ENCODE measurements at places on chromosomes 4 and X.

DNA sequence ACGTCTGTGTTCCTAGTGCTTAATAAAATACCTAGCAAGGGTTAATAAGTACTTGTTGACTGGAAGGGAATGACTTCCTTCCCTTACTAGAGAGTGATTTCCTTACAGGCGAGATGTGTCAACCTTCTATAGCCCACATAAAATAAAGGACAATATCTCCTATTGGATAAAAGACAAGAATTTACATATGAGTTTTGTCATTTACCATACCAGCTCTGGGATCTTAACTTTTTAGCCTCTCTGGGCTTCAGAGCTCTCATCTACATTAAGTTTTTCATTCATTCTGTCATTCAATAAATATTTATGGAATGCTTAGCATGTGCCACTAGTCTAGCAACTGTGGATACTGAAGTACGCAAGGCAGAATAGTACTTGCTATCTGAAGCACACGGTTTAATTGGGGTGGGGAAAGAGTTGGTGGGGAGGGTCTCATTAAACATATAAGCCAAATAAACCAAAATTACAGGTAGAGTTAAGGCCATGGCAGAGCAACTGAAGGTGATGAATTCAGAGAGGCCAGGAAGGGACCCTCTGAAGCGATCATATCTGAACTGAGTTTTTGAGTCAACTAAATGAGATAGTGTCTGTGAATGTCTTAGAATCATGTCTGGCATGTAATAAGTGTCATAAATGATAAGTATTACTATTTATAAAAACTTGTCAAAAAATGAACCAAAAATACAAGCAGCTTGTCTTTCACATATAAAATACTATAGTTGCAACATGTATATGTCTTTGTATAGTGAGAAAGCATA, 91.6 kb upstream of the BMP2K start:
- DNase-seq: no peak

GRCh38 chr4:7747062-7747385, 192.6 kb downstream of the AFAP1 start:
- DNase-seq: no peak

- DNase-seq: no peak
Observed at GRCh38 chrX:47687263-47687662, 28.3 kb upstream of the UXT start.

DNA sequence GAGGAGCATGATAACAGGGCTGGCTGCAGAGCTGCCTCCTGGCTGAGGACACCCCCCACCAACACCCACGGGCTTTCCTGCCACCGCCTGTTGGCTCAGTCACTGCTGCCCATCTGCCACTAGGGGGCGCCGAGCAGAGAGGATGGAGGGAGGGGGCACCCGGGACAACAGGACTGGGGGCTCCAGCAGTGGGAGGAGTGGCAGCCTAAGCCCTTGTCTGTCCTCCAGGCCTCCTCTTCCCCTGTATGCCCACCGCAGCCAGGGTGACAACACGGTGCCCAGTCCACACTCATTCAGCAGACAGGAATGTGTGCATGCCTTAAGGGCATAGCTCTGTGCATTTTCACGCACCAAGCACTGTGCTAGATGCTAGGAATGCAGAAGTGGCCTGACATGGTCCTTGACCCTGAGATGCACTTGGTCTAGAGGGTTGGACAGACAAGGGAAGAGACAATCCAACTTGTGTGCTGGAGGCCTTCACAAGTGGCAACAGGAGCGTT, 149.9 kb downstream of the AMMECR1 start:
- DNase-seq: peak; percentile 73

DNA sequence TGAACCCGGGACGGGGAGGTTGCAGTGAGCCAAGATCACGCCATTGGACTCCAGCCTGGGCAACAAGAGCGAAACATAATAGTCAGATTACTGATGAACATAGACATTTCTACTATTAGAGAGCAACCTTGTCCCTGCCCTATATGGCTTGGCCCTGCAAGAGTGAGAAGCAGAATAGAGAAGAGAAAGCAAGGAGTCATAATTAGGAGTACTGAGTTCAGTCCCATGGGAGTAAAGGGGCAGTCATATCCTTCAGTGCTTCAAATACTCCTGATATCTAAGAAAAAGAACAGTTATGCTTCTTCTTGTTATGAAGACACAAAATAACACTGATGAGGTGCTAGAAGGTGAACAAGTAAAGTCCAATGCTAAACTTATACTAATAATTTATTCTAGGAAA, 33.8 kb downstream of the CLDN2 start:
- DNase-seq: no peak

DNA sequence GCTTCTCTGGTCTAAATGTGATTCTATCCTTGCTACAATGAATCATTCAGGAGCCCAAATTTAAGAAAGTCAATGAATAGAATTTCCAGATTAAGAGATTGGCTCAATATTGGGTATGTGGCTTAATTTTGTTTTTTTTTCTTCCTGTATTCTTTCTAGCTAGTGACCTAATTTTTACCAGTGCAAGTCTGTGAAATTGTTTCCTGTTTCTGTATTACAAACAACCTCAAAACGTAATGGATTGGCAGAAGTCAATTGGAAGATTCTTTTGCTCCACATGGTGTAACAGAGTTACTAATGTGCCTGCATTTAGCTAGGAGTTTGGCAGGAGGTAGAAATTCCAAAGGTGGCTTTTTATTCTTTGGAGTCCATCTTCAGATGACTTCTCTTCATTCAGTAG, 17.6 kb downstream of the DYNLT3 start:
- no peak for DNase-seq

GRCh38 chr4:99746443-99746842, 70.2 kb upstream of the DAPP1 start:
- DNase-seq: no peak

DNA sequence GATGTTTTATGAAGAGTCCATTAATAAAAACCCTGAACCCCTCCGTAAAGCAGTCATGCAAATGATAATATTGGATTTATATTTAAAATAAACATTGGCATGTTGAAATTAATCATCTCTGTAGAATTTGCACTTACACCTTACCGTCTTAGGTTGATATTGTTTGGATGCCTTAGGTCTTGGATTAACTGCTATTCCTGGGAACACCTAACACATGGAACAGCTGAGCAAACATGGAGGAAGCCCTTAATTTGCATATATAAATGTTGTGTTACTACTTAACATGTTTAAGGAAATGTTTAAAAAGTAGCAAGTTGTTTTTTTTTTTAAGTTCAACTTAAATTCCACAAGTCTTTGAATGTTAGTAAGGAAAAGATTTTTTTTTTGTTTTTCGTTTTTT, 62.5 kb downstream of the NSD2 start:
- DNase-seq: no peak

DNA sequence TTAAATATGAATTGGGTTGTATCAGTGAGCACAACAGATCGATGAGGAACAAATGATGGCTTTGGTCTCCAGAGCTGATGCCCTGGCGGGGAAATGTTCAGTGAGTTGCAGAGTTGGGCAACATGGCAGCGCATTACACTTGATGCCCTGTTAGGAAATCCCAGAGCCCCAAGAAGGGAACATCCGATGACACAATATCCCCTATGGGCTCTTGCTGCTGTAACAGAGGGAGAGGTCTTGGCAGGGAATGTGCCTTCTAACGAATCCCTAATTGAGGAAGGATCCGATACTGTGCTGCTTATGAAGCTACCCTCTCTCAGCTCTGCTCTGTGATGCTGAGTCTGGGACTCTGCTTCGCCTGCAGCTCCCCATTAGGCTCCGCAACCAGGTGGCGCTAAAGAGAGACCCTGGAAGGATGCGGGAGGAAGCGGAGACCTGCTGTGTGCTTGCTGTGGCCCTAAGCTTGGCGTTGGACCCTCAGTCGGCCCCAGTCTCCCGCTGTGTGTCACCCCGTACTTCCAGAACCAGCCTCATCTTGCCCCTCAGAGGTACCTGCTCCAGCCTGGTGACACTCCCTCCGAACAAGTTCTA, 38.9 kb downstream of the PDHA1 start:
- DNase-seq: peak; percentile 5

DNA sequence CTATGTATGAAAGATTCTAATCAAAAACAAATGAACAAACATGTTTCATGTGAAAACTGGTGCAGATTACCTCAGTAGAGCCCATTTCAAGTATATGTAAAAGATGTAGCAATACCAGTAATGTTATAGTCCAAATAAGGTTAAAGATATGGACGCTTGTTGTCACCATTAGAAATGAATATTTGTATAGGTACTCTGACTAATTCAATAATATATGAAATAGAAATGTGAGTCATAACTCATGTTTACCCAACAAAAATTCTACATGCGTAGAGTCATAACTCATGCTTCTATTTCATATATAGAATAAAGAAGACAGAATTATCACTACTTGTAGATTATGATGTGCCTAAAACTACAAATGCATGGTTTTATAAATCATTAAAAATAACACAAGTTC, 739.1 kb upstream of the DIAPH2 start:
- DNase-seq: no peak

- DNase-seq: no peak
Observed at GRCh38 chr4:19736968-19737756, 514.5 kb upstream of the SLIT2 start.

- no peak for DNase-seq
Observed at GRCh38 chrX:20060961-20061748, 55.6 kb downstream of the MAP7D2 start.

DNA sequence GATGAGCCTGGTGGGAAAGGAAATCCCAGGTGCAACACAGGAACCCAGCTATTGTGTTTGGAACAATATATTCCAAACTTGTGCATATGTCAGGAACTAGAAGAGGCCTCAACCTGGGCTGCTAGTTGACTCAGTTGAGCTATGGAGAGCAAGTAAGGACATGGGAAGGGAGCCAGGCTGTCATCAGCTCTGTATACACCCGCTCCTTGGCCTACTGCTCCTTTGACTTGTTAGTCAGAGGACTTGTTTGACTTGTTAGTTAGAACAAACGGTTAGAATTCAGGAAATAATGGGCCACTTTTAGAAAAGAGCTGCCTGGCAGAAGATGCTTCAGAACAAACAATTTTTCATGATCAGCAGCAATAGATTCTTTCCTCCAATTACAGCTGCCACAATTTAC, 76.4 kb downstream of the CBLL2 start:
- no peak for DNase-seq

GRCh38 chrX:106932492-106932923, 12.3 kb downstream of the CLDN2 start:
- no peak for DNase-seq

DNA sequence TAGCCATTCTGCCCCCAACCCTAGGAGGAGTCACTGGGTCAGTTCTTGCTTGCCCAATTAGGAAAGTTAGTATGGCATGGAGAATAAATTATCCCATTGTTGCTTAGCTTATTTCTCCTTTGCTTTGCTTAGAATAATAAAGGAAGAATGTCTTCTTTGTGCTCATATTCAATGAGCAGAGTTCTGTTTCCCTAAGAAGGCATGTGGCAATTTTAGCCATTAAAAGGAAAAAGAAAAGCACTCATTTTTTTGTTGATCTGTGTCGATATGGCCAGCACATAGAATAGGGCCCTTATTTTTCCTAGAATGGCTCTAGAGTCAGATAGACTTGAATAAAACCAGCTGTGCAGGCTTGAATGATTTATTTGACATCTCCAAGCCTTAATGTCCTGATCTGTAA, 166.4 kb upstream of the PPARGC1A start:
- DNase-seq: no peak

- no peak for DNase-seq
Observed at GRCh38 chr4:158068068-158068467, 104.8 kb downstream of the GASK1B start.

- no peak for DNase-seq
Observed at GRCh38 chrX:139892512-139892911, 40.3 kb downstream of the ATP11C start.

DNA sequence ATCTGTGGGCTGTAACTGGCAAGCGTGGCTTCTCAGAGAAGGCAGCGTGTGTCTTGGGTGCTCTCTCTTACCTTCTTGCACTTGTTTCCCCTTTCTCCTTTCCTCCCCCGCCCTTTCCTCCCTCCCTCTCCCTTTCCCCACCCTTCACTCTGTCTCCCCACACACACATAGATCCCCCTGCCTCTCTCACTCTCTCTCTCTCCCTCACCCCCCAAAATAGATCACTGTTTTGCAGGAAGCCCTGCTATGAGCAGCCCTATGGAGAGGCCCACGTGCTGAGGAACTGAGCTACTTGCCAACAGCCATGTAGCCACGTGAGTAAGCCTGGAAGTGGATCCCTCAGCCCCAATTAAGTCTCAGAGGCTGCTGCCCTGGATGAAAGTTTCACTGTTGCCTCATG, 4.3 kb upstream of the PNMA6E start:
- no peak for DNase-seq

- DNase-seq: no peak
Observed at GRCh38 chr4:104870495-104871233, 276.0 kb upstream of the TET2 start.

DNA sequence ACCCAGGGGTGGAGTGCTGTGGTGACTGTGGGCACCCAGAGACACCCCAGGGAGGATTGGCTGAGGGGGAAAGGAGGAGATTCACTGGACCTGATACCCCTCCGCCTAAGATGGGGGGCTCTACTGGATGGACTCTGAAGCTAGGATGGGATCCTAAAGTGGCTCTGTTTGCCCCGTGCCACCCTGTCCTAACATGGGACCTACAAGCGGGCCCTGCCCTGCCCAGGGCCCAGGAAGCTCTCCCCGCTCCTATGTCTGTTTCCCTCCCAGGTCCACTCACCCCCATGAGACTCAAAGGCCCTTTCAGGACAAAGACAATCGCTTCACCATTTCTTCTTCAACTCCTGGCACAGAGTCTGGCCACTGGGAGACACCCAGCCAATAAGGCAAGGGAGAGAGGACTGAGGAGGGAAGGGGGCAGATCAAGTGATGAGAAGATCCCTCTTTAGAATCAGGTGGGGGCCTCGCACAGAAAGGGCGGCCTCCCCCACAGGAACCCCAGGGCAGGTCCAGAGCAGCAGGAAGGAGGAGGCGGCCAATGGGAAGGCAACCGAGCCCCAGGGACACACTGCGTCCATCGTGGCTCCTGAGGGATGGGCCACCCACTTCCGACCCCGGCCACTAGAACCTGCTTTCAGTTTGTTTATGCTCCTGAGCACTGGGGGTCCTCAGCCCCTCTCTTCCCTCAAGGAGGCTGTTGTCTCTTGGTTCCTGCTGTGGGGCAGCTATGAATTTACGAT, 155.4 kb downstream of the AFAP1 start:
- DNase-seq: no peak

GRCh38 chrX:10722851-10723250, 102.5 kb upstream of the MID1 start:
- DNase-seq: peak; percentile 28

- DNase-seq: no peak
Observed at GRCh38 chr4:7023486-7023885, 19.7 kb upstream of the TADA2B start.

DNA sequence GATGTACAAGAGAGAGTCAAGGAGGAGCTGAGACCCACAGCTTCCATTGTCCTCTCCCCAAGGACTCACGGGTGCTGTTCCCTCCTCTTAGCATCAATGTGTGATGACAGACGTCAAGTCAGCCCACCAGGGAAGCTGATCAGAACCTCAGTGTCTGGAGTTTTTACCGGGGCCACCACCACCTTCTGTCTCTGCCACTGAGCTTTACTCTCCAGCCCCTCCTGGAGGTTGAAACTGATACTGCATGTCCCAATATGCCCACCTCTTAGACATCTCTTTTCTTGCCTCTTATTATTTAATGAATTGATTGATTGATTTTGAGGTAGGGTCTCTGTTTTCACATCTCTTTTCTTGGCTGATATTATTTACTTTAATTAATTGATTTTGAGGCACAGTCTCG, 10.3 kb upstream of the AKAP17A start:
- DNase-seq: peak; percentile 58

- no peak for DNase-seq
Observed at GRCh38 chrX:118740276-118740889, 13.0 kb downstream of the IL13RA1 start.

GRCh38 chr4:41178372-41179370, 35.7 kb downstream of the APBB2 start:
- no peak for DNase-seq

- peak; percentile 34 for DNase-seq
Observed at GRCh38 chrX:104137496-104137895, 19.3 kb downstream of the SLC25A53 start.

Data from hematopoietic multipotent progenitor cell treated with erythropoietin and hydrocortisone succinate and interleukin-3 and kit ligand, for 17 days (in vitro differentiated cells).